ENCODE measurements at places on chromosomes 6 and 20.

- DNase-seq = no peak
Measured at GRCh38 chr6:153160221-153160620, 29.1 kb upstream of the RGS17 start.

- no peak for DNase-seq
Measured at GRCh38 chr6:87093651-87094050, 1.3 kb downstream of the CGA start.

DNA sequence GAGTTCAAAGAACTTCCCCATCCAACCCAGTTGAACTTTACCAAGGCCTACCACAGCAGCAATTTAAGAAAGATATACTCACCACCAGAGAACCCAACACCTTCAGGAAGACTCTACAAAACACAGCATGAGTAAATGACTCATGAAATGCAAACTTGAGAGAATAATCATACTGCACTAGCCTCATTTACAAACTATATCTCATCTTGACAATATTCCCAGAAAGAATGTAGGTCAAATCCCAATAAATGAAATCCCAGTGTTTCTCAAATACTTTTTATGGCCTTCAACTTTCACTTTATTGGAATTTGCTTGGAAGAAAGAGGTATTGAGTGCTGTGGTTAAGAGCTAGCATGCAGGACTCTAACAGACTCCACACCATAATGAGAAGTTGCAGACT, 60.0 kb downstream of the FYN start:
- DNase-seq = no peak

GRCh38 chr6:14665827-14666724, 548.5 kb downstream of the CD83 start:
- DNase-seq = no peak

DNA sequence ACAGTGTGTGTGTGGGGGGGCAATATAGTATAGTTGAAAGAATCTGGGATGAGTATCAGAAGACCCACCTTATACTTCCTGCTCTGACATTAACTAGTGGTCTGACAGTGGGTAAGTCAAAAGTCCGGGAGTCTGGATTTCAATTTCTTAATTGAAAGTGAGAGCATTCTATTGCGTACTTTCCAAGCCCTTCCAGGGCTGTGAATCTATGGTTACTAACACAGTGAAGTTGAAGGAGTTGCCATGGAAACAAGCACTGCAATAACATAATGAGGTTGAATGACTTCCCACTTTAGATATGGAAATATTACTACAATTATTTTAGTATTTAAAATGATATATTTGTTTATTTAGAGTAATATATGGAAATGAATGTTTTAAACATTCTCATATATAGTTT, 80.2 kb downstream of the MLIP start:
- no peak for DNase-seq

DNA sequence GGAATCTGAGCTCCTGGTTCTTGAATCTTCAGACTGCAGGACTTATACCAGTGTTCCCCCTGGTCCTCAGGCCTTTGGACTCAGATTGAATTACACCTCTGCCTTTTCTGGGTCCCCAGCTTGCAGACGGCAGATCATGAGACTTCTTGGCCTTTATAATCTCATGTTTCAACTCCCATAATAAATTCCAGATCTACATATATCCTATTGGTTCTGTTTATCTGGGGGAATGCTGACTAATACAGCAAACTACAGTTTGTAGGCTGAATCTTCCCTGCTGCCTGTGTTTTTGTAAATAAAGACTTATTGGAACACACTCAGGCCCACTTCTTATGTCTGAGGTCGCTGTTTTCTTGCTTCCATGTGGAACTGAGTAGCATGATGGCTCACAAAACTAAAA, 184.7 kb downstream of the HDGFL1 start:
- no peak for DNase-seq

DNA sequence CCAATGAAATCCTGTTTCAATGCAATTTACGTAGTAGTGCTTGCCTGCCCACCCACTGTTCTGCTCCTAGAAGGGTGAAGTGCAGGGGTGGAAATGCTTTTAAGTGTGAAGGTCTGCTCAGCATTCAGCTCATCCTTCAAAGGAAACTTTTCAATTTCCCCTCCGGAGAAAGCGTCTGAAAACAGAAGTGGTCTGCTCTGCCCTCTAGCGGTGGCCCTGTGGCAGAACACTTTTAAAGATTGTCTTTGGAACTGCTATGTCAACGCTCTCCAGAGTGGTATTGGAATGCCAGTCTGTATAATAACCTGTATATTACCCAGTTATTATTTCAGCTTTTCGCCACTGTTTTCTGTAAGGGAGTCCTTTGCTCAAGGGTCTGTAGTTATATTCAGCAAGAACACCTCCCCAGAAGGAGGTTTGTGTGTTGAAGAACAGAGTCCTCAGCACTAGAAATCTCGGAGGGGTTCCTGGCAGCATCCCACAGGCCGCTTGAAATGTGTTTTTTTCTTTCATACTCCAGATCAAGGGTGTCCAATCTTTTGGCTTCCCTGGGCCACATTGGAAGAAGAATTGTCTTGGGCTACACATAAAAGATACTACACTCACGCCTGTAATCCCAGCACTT, 63.1 kb upstream of the KLHL31 start:
- DNase-seq = no peak

GRCh38 chr20:50371878-50372769, 138.1 kb upstream of the PTPN1 start:
- DNase-seq = no peak

DNA sequence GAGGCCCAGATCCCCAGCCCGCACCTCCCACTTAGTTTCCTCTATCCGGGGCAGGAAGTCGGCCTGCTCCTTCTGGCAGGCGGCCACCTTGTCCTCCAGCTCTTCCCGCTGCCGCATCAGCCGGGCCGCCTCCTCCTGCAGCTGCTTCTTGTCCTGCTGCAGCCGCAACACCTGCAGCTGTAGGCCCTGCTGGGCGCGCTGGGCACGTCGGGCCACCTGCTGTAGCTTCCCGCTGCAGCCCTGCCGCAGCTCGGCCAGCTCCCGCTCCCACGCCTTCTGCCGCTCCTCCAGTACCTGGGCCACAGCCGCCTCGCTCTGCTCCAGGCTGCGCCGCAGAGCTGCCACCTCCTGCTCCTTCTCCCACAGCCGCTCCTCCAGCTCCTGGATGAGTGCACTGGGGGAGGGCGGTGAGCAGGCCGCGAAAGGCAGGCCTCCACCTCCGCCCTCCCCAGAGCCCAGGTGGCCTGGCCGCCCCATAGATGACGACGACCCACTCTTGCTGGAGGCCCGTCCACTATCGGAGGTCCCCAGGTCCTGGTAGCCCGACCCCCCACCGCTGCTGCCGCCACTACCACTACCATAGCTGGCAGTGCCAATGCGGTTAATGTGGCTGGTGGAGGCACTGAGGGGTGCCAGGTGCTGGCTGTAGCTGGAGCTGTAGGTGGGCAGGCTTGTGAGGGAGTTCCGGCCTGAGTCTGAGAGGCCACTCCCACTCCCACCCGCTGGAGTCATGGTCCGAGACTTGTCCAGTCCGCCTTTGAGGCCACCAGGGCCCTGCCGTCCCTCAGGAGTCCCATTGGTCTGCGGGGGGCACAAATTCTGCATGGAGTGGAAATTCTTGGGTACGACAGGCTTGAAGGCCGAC, 6.0 kb upstream of the FASTKD5 start:
- DNase-seq = peak; percentile 87

DNA sequence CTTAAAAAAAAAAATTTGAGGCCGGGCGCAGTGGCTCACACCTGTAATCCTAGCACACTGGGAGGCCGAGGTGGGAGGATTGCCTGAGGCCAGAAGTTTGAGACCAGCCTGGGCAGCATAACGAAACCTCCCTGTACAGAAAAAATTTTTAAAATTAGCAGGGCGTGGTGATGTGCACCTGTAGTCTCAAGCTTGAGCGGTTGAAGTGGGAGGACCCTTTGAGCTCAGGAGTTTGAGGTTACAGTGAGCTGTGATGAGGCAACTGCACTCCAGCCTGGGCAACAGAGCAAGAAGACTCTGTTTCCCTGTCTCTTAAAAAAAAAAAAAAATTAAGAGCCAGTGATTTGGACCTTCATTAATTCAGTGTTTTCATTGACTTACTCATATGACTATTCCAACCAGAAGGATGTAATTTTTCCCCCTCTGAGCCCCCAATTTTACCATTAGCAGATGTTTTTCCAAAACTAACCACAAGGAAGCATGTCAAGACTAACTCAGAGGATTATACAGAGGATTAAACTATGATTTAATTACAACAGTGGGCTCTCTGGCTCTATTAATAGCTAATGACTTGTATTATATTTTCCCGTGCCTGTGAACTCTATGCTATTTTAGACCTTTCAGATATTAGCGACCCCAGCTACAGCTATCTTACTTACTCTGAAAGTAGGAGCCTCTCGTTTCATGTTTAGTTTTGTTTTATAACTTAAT, 75.1 kb downstream of the ARID1B start:
- DNase-seq = no peak

DNA sequence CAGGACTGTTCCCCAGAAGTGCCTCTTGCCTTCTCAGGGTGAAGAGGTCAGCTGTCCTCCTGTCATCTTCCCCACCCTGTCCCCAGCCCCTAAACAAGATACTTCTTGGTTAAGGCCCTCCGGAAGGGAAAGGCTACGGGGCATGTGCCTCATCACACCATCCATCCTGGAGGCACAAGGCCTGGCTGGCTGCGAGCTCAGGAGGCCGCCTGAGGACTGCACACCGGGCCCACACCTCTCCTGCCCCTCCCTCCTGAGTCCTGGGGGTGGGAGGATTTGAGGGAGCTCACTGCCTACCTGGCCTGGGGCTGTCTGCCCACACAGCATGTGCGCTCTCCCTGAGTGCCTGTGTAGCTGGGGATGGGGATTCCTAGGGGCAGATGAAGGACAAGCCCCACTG, 9.8 kb downstream of the PI16 start:
- DNase-seq = no peak

DNA sequence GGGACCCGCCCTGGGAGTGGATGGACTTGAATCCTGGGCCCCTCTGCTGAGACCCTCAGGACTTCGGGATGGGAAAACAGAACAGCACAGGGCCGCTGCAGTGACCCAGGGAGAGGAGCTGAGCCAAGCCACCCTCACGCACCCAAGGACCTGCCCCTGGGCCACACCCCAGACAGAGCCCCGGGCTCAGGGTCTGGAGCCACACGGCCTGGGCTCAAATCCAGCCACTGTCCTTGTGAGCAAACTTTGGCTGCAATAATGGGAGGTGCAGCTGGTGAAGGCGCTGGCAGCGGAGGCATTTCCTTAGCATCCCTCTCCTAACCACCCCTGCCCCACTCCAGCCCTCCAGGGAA, 207.7 kb downstream of the PREX1 start:
- DNase-seq = no peak

GRCh38 chr6:106122306-106122918, 36.3 kb downstream of the PRDM1 start:
- peak; percentile 48 for DNase-seq

- no peak for DNase-seq
Measured at GRCh38 chr6:27293436-27294098, 18.5 kb downstream of the POM121L2 start.

DNA sequence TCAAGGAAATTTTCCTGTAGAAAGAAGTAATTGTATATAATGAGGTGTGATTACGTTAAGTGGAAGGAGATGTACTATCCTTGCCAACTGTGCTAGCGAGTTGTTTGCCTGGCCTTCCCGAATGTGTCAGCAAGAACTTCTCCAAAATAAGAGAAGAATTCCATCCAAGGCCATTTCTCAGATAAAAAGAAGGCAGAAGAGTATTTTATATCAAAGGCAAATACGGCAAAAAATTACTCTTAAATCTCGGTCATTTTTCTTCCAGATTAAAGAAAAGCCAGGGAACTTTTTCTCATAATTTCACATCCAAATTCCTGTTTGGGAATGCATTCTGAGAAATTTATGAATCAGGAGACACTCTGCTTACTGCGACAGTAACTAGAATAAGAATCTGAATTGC, 290.6 kb downstream of the CBLN4 start:
- no peak for DNase-seq

DNA sequence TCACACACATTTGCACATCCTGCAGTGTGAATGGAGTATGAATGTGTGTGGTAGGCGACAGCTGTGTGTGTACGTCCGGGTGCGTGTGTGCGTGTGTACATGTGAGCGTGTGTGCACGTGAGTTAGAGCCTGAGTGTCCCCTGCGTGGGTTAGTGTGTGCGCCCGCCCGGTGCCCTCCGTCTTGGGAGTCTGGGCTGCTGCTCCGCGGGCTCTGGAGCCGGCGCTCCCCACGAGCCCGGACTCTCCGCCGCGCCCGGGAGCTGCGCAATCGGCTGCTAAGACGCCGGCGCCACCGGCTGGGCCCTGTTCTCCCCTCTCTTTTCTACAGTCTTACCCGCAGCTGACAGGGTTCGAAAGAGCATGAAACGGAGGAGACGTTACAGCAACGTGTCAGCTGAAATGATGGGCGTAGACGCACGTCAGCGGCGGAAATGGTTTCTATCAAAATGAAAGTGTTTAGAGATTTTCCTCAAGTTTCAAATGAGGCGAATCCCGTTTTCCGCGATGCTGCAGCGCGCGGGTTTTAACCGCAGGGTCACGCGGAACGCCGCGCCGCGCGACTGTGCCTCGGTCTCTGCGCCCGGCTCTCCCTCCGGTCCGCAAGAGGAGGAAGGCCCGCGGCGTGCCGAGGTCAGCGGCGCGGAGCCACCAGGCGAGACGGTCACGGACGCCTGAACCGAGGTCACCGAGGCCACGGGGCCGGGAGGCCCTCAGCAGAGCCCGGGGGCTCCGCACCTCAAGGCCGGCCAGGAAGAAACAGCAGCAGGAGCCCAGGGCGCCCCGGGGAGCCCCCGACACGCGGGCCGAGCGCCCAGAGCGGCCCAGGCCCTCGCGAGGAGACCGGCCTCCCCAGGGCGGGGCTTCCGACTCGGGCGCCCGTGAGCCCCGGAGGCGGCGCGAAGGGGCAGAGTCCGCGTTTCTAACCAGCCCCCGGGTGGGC, 95.3 kb upstream of the BHLHE23 start:
- no peak for DNase-seq

GRCh38 chr20:10454151-10454750, 19.1 kb downstream of the SLX4IP start:
- no peak for DNase-seq

DNA sequence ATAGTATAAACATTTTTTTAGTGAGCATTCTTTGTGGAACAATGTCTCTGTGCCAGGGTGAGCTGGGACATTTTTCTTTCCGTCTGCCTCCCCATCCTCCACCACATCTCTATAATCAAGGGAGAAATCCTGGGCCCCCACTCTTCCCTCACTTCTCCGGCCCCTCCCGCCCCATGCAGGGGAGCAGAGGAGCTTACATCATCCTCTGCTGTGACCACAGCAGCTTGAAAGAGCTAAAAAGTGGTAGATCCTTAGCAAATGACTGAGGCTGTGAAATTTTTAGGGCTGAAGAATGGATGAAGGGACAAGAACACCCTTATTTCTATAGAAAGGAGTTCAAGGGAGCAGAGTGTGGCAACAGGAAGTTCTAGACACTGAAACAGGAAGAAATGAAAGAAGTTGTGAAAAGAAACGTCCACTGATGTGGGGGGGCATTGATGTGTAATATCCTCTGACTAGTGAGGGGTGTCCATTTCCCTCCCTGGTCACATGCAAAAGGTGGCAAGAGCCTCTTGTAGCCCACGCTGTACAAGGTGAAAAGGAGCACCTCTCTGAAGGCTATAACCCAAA, 380.3 kb upstream of the JARID2 start:
- DNase-seq = no peak

- no peak for DNase-seq
Measured at GRCh38 chr20:19802492-19803158, 44.6 kb downstream of the RIN2 start.
